Stimulated activated CD4-positive, alpha-beta T cell treated with anti-CD3 and anti-CD28 coated beads, Interleukin-12 subunit alpha, Interleukin-12 subunit beta, amount 100 ng/mL, for 24 hours (primary cell): ENCODE measurements at places on chromosomes 7 and 10.
A peak's percentile ranks its signal among the peaks of the same experiment; 100 is the strongest.

DNA sequence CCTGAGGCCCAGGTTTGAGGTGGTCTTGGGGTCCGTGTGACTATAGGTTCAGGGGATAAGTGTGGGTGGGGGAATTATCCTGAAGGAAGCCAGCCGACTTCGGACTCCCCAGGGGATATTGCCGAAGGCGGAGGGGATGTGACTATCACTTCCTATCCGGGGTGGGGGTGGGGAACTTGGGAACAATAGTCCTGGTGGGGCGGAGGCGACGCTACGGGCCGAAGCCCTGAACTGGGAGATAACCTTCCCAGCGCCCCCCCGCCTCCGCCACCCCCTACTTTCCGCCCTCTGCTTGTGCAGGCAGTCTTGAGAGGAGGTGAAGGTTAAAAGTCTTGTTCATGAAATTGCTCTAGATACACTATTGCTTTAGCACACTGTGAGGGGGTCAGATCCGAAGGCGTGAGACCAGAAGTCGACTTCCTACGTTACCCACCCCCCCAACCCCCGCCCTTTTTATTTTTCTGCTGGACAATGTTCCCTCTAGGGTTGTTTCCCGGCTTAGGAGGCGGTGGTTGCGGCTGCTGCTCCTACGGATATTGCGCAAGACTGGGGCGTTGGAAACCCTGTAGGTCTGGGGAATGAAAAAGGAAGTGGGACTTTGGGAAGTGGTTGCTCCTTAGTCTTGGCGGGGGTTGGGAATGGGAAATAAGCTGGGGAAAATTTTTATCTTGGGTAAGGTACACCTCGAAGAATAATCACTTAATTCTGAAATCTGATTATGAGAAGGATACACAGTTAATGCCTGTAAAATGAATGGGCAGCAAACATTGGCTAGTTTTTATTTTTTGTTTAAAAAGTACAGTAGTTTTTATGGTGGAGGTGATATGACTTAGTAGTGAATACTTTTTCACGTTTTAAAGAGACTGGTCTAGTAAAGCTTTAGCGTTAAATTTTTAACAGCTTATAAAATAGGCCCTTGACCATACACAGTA lies 1.5 kb downstream of the PTPN12 start:
- no peak for DNase-seq

DNA sequence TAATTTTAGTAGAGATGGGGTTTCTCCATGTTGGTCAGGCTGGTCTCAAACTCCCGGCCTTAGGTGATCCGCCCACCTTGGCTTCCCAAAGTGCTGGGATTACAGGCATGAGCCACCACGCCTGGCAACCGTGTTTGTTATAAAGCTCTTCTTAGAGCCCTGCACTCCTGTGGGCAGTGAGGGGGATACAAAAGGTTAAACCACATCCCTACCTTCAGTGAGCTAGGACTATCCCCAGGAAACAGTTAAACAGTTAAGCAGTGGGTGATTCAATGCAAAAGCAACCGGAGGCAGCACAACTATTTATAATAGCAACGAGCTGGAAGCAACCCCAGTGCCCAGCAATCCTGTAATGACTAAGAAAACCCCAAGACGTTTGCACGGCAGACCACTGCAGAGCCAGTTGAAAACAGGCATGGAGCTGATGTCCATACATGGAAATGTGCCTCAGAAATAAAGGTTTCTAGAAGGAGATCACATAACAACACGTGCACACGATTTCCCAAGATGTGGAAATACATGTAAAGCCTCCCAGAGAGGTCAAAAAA lies 107.2 kb upstream of the LYZL2 start:
- DNase-seq: no peak

- no peak for DNase-seq
Observed at GRCh38 chr7:83455612-83456011, 193.3 kb downstream of the SEMA3E start.

DNA sequence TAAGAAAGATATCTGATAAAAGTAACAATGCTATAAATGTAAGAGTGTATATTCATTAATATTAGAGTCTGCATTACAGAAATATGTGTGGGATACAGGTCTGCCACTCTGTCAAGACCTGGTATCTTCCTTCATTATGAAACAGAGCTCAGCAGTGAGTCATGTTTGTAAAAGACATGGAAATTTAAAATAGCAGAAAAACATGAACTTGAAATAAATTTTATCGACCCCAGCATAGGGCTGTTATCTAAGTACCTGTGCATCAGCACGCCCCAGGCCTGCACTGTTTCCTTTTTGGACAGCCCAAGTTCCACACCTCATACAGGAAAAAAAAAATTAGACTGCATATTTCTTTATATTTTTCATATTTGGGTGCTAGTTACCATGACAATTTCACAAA lies 58.0 kb upstream of the ZPBP start:
- DNase-seq: no peak

DNA sequence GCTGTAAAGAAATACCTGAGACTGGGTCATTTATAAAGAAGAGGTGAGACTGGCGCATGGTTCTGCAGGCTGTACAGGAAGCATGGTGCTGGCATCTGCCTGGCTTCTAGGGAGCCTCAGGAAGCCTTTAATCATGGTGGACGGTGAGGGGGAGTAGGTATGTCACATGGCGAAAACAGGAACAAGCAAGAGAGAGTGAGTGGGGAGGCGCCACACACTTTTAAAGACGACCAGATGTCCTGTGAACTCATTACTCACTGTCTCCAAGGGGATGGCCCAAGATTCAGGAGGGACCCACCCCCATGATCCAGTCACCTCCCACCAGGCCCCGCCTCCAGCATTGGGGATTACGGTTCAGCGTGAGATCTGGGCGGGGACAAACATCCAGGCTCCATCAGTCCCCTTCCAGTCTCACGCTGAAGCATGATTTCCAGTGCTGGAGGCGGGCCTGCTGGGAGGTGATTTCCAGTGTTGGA lies 3.2 kb downstream of the ZNF316 start:
- no peak for DNase-seq

- DNase-seq: no peak
Observed at GRCh38 chr7:15087771-15088170, 185.2 kb upstream of the DGKB start.

DNA sequence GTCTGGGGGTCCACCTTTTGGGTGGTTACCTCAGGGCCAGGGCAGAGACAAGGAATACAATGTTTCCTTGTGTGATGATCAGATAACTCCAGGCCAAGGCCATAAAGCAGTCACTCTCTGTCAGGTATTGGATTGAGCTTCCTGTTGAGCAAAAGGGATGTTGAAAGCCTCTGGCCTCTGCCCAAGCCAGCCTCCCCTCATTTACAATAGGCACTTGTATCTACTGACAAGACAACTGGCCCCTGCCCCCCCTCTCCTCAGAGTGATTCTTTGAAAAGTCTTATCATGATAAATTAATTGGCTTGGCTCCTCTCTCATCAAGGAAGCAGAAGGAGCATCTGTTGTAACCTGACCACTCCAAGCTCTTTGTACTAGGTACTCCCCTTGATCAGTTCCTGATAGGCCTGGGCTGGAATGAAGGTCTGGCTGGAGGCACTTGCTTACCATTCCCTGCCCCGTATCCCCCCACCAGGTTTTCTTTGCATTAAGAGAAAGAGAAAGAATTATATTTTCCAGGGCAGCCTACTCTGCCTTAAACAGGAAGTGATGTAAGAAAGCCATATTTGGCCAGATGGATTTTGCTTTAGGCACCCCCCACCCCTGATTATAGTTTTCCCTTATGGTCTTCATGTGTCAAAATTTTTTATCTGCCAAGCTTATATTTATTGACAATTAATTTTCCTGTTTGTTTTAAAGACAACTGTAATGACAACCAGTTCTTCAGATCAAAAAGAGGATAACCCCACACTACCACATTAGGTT lies 42.1 kb upstream of the HPS1 start:
- no peak for DNase-seq

DNA sequence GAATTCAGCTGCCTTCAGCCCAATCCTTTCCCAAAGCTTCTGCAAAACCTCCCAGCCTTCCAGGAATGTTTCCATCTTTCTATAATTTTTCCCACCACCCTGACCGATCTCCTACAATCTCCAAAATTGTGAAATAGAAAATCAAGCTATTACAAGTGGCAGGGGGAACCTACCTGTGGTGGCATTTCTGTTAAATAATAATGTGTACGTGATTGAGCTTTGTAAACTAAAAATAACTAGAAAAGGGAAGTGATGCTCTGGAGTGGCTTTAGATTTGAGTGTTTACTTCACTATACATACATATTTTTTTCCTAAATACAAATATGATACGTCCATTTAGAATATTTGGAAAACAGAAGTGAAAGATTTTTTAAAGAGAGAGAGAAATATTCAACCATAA lies 593.6 kb downstream of the GRM8 start:
- DNase-seq: no peak

- DNase-seq: no peak
Observed at GRCh38 chr7:91295576-91295975, 31.3 kb downstream of the FZD1 start.

DNA sequence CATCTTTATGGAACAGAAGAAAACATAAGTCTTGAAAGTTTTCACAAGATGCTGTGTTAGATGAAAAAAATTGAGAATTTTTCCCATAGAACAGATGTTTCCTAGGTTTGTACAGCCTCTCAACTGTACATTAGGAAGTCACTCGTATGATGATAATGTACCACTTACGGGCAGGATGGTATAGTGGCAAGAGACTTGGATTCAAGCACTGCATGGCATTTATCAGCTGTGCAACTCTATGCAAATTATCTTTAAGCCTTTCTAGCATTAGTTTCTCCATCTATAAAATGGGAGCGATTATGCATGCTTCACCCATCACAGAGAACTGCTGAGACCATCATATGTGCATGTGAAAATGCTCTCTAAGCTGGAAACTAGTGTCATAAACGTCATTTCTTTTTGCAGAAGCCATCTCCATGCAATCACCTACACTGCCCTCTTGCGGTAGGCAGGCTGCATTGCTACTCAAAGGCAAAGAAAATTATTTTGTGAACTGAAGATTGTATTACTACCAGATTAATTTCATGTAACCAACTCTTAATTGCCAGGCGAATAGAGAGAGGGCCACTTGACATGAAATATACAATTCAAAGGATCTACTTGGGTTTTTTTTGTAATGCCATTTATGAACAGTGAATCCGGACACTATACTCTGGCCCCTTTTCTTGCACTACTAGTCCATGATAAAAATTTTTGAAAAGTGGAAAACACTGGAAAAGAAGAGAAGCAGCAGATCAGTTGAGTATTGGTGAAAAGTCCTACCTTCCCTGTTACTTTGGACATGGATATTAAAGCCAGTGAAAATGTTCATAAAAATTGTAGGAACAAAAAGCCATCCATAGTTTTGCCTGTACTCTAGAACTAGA lies 102.3 kb downstream of the JAZF1 start:
- DNase-seq: peak; percentile 19

- DNase-seq: no peak
Observed at GRCh38 chr7:117296066-117296465, 26.8 kb downstream of the WNT2 start.

- DNase-seq: no peak
Observed at GRCh38 chr7:108028111-108028510, 25.1 kb upstream of the LAMB1 start.

- no peak for DNase-seq
Observed at GRCh38 chr7:144649120-144649519, 186.7 kb downstream of the TPK1 start.

- DNase-seq: no peak
Observed at GRCh38 chr7:139576179-139576973, 52.9 kb downstream of the CLEC2L start.

DNA sequence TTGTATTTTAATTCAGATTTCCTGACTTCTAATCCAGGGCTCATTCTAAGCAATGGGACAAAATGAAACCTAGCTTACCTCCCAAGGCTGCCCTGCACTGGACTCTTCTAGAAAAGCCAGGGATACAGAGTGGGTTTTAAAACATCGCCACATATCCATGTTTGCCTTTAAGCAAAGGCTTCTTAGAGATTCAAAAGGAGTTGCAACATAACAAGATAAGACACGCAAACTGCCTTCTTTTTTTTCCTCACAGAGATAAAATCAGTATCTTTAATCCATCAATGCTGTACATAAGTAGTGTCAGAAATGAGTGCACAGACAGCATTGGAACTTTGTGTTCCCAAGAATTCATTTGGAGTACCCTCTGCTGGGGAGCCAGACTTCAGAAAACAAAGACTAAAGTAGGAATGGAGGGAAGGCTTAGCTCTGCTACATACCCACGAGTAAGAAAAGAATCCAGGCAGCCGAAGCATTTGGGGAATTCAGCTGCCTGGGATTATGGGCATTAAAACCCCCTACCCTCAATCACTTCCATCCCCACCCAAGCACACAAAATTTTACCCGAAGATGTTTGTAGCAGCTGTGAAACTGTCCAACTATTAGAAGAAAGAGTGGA lies 427.8 kb downstream of the ARL4A start:
- DNase-seq: no peak

DNA sequence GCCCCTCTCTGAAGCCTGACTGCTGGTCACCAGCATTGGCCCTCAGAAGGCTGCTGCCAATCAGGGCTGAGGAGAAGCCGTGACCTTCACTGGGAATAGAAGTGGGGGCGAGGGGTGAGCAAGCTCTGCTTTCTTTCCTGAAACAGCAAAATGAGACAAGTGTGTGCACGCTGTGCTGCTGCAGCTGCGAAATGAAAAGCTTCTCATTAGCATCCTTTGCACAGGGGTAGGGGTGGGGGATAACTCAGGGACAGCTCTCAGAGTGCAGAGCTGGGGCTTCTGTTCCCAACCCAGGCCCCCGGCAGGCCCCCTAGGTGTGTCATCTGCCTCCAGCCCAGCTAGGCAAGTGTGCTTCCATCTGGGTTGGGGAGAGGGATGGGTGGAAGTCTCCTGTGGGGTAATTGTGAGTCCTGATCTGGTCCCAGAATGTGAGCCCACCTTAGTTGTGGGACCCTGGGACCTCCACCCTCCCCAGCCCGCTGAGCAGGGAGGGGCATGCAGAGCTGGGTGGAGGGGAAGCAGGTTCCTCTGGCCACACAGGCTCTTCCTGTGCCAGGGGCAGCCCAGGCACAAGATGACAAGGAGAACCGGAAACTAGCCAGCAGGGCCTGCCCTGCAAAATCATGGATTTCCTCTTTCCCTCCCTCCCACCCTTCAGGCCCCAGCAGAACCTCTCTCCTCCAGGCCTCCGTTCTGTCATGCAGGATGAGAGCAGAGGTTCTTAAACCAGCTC lies 22.2 kb downstream of the ZNF467 start:
- DNase-seq: no peak
